ENCODE measurements at places on chromosomes 4 and X.
A peak's percentile ranks its signal among the peaks of the same experiment; 100 is the strongest.

DNA sequence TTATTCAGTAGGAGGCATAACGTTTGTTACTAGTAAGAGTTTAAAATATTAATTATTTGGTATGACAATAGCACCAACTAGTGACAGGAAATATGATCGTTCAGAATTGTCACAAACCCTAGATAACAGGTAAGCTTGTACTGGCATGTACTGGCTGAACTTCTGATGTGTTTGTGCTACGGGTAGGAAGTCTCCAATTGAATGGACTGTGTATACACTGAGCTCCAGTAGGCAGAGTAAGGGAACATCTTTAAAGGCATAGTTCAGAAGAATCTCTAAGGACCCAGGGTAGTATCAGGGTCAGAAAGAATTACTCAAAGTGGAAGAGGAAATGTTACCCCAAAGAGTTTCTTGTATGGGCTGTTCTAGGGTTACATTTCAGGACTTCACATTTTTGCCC is 230.4 kb downstream of the EDA2R start:
- DNase-seq, result peak; percentile 1

DNA sequence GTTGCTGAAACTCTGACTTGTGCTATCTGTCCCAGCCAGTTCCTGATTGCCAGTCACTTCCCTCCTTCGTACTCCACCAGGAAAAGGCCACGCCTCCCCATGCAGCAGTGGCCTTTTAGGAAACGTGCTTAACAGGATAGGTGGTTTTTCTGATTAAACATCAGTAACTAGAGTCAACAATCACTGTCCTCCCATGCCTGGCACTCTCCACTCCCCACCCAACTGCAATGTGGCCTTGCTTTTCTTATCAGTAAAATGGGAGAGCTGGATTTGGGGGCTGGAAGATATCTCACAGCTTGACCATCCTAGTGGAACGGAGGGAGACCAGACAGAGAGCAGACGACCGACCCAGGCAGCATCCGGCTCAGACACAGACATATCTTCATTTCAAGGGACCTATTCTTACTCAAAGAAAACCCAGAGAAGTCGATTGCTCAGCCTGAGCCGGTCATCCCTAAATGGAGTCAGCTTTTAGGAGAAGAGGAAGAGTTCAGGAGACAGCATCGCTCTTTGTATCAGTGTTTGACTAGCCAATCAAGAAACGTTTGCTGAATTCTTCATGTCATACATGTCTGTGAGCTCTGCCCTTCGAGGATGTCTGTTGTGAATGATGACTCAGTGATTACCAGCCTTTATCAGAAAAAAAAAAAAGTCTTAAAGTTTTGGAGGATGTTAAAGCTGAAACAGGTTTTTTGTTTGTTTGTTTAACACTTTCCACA is 12.7 kb upstream of the UBA6 start:
- no peak for DNase-seq

DNA sequence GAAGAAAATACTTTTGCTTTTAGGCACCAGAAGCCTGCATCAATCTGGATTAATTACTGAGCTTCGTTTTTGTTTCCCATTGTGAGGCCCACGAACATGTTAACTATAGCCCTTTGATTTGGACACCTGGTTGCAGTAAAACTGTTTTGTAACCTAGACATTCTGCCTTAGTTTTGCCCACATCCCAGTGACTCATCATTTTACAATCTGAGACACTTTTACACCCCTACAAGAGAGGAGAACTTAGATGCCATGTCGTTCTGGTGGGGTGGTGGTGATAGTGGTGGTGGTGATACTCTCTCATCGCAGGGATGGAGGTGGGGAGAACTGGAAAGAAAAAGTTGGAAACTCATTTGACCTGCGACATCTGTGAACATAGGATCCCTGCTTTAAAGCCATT is 1257.2 kb downstream of the ADGRL3 start:
- DNase-seq, result no peak

- DNase-seq, result no peak
These were observed 64.4 kb upstream of the IBSP start for GRCh38 chr4:87734936-87735335.

GRCh38 chr4:113881256-113881655 is 98.2 kb downstream of the ARSJ start:
- DNase-seq, result no peak

DNA sequence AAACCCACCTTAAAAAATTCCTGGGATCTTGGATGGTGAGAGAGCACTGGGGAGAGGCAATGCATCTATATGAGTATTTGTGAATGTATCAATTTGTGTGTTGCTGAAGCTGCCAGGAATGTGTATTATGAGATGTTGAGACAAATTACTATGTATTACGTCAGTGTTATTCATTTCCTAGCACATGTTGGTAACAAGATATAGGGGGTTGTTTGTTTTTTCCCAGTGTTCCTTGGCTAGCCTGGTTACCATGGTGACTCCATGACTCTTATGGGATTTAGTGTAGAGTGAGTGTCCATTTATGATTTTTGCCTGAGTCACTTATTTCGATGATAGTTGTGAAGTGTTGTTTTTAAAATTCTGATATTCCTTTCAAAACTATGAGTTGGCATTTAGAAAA is 65.6 kb downstream of the RAB40A start:
- DNase-seq, result no peak

GRCh38 chr4:5865896-5866599 is 26.8 kb downstream of the CRMP1 start:
- DNase-seq, result no peak

DNA sequence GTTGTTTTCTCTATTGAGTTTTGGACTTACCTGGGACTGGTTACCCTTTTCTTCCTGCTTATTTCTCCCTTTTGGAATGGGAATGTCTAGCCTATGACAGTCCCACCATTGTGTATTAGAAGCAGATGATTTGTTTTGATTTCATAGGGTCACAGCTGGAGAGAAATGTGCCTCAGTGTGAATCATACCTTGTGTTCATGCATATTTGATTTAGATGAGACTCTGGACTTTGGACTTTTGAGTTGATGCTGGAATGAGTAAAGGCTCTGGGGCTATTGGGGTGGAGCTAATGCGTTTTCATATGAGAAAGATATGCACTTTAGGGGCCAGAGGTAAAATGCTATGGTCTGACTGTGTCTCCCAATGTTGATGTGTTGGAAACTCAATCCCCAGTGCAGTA is 30.5 kb upstream of the TEX13C start:
- DNase-seq, result no peak

DNA sequence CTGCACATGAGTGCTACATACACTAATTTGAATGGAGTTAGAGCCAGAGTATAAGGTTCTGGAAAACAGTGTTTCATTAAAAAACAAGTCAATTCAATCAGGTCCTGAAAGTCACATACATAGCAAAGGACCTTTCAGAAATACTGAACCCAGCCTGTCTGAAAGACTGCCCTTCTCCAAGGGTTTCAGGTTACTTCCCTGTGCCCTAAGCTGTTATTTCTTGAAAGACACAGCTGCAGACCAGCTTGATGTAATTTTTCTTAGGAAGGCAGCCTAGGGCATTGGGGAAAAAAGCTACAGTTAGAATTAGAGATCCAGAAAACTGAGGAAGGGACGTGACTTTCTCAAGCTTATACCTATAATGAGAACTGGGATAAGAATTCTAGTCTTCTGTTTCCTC is 155.9 kb upstream of the MAOA start:
- no peak for DNase-seq

DNA sequence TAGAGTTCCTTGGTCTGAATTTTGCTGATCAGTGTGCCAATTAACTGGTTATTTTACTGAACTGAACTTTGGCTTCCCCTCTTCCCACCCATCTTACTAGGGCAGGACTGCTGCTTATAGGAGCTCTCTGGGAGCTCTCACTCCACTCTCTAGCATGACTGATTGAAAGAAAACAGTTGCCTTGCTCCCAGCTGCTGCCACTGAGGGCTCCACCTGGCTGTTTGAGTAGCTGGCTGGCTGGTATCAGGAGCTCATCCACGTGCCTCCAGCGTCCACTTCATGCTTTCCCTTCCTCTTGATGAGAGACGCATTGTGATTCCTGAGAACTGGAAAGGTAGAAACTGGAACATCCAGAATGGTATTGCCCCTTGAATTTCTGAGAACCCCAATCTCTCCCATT is 73.0 kb upstream of the KLHL13 start:
- DNase-seq, result no peak

GRCh38 chr4:40912460-40913184 is 162.9 kb downstream of the NSUN7 start:
- peak; percentile 84 for DNase-seq

- DNase-seq, result no peak
These were observed 74.1 kb downstream of the EFNB1 start for GRCh38 chrX:68902706-68903504.

- no peak for DNase-seq
These were observed 10.4 kb upstream of the GABRE start for GRCh38 chrX:151984902-151985301.

DNA sequence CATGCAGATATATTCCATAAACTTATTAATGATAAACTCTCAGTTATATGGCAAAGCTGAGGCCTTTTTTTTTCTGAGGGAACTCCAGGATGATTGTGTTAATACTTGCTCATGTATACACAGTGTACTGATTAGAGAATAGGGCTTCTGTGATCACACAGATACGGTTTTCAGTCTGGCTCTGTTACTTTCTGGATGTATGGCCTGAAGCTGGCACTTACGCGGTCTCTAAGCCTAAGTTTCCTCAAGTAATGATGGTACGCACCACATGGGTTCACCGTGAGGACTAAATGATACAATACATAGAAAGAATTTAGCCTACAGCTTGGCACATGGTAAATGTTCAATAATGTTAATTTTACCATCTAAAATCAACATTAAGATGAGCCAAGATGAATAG is 73.8 kb downstream of the SEC24D start:
- no peak for DNase-seq

- DNase-seq, result no peak
These were observed 47.2 kb downstream of the C4orf50 start for GRCh38 chr4:5971078-5971450.

GRCh38 chr4:19030048-19030447 is 1008.5 kb upstream of the LCORL start:
- DNase-seq, result no peak

- no peak for DNase-seq
These were observed 2.6 kb downstream of the CTBP1 start for GRCh38 chr4:1246111-1246881.

DNA sequence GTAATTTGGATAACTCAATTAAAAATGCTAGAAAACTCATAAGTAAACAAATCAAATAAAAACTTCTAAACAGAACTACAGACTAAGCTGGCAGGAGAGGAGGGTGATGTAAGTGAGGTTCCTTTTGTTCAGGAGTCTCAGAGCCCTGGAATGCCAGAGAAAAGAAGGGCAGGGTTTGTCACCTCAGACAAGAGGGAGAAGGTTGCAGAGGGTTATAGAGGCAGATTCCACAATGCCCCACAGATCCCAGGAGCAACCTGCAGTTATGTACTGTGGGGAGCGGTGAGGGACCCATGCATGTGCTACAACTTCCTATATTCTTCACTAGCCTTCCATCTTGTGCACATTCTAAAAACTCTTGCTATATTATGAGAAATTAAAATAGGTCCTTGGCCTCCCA is 129.7 kb downstream of the CFAP299 start:
- DNase-seq, result no peak

DNA sequence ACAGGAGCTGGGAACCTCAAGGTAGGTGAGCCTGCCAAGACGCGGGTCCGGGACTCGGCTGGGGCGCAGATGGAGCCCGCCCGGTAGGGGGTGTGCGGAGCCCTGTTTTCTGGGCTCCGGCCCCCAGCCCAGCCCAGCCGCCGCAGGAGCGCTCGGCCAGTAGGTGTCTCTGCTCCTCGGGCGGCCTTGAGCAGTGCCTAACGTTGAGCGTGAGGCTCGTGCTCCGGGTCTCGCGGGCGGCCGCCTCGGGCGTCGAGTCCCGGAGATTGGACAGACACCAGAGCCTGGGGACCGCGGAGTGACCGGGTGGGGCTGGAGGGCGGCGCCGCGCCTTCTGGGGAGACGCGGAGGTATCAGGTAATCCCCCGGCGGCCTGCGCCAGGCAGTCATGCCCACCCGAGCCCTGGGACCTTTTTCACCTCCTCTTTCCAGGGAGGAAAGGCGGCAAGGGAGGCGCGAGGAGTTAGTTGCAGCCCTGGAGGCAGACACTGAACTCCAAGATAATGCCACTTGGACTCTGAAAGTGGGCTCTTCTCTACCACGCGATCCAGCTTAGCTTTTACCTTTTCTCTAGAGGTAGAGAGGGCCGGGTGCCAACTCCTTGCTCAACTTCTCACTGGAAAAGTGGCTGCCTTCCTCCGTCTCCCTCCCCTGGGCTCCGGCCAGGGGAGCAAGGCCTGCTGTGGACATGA is 14.5 kb upstream of the FGG start:
- peak; percentile 3 for DNase-seq

GRCh38 chr4:91622925-91623602 is 680.7 kb upstream of the GRID2 start:
- no peak for DNase-seq

DNA sequence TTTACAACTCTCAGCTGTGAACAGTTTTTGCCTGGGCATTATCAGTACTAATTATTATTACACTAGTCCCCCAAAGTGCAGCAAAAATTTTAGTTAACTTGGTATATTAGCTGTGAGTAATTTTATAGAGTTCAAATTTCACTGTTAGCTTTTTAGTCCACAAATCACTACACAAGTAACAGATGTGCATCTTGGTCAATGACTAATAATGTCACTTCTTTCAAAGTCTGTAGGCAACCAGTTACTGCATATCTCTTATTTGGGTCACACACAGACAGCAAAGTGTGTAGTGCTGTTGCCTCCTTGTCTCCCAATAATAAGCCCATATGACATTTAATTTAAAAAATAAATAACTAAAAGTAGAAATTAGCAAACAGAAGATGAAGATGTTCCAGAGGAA is 159.9 kb downstream of the SCFD2 start:
- no peak for DNase-seq

GRCh38 chrX:16210061-16210460 is 42.8 kb downstream of the MAGEB17 start:
- peak; percentile 72 for DNase-seq

GRCh38 chr4:48191758-48192157 is 57.7 kb upstream of the TXK start:
- no peak for DNase-seq

- DNase-seq, result no peak
These were observed 105.2 kb upstream of the FRG1 start for GRCh38 chr4:189835505-189835904.

GRCh38 chrX:23901060-23901459 is 6.7 kb downstream of the APOO start:
- peak; percentile 91 for DNase-seq

- no peak for DNase-seq
These were observed 188.2 kb downstream of the GC start for GRCh38 chr4:71595576-71596108.

- DNase-seq, result peak; percentile 69
These were observed 235.3 kb downstream of the TENM3 start for GRCh38 chr4:182478475-182478874.

- DNase-seq, result no peak
These were observed 24.1 kb upstream of the MAGEB16 start for GRCh38 chrX:35773958-35774564.

DNA sequence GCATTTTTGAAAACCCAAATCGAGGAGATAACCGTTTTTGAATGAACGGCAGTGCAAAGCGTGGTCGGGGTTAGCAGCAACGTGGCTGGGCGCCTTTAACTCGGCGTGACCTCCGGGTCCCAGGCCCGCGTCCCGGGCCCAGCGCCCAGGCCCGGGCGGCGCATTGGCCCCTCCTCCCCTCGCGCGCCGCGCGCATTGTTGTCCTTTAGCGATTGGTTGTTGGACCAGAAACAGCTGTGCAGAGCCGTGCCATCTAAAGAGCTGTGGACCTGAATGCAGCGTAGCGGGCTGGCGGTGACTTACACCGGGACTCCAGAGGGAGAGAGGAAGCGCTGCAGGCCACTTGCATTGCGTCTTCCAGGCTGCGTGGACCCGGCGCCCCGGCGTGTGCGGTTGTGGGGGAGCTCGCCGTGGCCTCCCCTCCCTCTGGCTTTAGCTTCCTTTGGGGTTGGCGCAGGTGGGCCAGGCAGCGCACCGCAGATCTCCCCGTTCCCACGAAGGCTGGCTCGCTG is at the start of gene STOX2:
Gene STOX2 (plus strand): TSS at position 227 of the 512 bp plus-strand sequence. CDS start 1,484 bp downstream, outside the sequence.
- peak; percentile 8 for DNase-seq
